Uterus (tissue), 4 donors: ENCODE measurements at places on chromosomes 16 and 17. TPM values are rescaled to one million over a fixed set of nuclear protein-coding genes. Genes with fewer than 3 reads are reported as not detected.

DNA sequence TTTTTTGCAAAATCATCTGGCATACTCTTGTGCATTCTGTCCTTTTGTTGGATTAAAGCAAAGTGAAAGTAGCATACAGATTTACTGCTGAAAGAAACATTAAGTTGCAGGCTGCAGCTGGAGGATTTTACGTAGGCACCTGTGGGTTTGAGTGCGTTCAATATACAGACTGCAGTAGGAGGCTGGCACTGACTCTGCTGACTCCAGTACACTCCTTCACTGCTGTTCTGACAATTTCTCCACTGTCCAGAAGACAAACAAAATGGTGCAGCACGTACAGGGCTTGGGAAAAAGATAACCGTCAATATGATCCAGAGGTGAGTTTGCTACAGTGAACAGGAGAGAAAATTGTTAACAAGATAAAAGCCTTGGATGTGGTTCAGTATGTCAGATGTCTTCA lies 73.3 kb downstream of the TANC2 start:
- DNase-seq = no peak

DNA sequence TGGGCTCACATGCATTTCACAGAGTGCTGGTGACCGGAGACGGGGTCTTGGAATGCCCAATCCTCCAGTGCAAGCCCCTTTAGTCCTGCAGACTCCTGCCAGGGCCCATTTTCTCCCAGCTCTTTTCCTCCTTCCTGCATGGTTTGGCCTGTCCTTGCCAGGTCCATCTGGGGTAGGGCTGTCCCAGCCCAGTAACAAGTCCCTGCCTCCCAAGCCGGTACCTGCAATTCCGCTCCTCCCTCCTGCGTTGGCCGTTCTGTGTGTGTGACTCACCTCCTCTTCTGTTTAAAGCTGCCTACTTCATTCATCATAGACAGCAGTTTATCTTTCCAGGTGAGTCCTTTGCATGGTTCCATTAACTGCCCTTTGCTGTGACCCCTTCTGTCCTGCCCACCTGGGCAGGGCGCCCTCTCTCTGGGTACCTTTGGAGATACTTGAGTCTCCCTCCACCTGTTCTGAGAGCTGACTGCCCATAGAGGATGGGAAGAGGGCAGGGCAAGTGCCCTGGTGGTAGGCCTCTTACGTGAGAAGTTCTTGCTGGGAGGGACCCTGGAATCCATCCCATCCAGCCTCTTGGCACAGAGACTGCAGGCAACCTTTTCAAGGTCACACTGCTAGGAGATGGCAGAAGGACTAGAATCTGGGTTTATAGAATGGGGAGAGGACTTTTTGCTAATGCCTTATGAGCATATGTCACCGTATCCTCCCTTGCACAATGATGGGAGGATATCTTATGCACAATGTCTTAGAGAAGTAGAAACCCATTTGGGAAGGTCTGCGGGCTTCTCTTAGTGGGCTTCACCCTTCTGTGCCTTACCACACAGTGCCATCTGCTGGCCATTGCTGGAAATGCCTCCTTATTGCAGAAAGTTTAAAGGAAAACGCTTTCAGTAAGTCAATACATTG lies 29.7 kb upstream of the LGALS9 start:
- peak; percentile 82 for DNase-seq

TBC1D16 gene
- total RNA-seq = 9.7 TPM

ROGDI gene
- total RNA-seq = 19.1 TPM

GRCh38 chr16:50036426-50036825 lies 11.4 kb downstream of the CNEP1R1 start:
- DNase-seq = no peak
